ENCODE measurements at places on chromosomes 5 and 9.

- no peak for DNase-seq
These were observed 3.2 kb upstream of the RNU6ATAC start for GRCh38 chr9:134167530-134167931.

GRCh38 chr5:131169810-131170539, 769 bp upstream of the LYRM7 start:
- no peak for DNase-seq

DNA sequence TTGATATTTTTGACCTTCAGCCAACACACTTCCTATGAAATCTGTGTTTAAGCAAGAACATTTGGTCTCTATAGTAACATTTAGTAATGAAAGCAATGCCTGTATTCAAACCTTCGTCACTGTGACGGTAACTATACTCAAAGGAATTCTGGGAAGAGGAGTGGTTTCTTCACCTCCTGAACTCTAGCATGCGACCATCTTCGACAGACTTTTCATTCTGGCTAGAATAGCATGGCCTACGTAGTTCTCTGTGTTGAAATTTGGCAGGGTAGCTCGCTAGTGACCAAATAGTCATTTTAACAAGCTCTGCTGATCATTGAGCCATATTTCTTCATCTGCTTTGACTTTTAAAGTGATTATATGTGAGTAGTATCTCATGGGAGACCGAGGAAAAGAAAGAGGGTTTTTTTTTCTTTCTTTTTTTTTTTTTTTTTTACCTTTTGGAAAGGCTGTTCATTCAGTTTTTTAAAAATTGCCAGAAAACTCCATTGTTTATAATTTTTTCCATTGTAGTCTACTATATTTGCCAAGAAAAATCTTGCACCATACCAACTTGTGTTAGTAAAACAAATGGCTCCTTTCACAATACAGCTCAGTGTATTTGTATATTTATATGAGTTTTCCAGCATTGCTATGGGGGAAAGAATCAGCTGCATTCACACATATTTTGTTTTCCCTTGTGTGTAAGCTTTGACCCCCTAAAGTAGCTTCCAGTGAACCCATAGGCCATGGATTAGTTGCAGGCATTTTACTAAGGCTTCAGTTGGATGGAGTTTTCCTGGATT, 166.8 kb downstream of the NNT start:
- no peak for DNase-seq

GRCh38 chr9:82031538-82032280, 43.1 kb downstream of the SPATA31D1 start:
- no peak for DNase-seq

DNA sequence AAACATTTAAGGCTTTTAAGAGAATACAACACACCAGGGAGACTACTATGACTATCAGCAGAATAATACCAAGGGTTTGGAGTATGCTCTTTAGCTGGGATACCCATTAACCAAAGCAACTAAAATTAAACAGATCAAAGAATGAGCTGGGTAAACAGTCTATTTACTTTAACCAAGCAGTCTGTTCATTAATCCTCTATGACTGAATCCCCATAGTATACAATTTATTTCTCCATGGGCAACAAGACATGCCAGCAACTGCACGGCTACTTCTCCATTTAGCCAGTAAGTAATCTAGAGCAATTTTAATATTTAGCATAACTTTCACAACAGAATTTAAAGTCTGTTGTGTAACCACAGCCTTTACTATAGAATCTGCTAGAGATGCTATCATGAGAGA, 77.6 kb downstream of the CDO1 start:
- no peak for DNase-seq

All from stimulated activated CD4-positive, alpha-beta T cell treated with anti-CD3 and anti-CD28 coated beads, TNF-alpha, amount 100 ng/mL, for 1 hour (primary cell).